CD4-positive, alpha-beta T cell treated with Interferon gamma for 1 hour (primary cell): ENCODE measurements at places on chromosomes 4 and X.

DNA sequence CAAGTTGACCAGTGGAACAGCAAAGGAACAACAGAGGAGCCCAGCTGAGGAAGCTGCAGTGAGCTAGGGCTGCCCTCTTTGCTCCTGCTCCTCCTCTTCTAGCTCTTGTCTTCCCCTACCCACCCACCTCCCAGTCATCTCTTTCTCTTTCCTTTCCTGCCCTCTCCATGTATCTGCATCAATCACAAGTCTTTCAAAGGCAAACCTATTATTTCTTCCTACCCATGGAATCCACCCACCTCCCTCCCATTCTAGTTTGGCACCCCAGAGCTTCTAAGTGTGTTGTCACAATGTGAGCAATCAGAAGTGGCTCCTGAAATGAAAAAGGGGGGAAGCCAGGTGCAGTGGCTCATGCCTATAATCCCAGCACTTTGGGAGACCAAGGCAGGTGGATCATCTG, 69.3 kb downstream of the TSC22D3 start:
- DNase-seq, result no peak

DNA sequence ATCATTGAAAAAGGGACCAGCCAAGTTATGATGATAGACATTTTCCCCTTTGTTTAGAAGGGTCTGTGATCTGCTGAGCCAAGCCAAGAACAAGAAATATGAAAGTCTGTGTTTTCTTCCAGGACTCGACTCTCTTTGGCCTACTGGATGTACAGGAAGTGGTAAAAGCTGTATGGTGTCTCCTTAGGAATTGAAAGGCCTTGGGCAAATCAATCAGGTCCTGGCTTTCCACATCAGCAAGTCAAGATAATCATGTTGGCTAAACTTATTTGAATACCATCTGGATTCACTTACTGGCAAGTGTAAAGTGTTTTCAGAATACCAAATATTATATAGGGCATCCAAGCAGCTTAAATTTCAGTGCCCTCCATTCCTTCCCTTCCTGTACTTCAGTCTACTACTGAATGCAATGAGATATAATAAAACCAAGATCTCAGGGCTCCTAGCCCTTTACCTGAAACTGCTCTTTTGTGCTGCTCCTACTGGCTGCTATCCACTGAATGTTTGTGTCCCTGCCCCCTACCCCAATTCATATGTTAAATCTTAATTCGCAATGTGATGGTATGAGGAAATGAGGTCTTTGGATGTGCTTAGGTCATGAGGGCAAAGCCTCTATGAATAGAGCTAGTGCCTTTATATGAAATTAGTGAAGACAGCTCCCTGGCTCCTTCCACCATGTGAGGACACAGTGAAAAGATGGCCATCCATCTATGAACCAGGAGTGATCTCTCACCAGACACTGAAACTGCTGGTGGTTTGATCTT, 578.0 kb downstream of the SPRY1 start:
- DNase-seq, result no peak

DNA sequence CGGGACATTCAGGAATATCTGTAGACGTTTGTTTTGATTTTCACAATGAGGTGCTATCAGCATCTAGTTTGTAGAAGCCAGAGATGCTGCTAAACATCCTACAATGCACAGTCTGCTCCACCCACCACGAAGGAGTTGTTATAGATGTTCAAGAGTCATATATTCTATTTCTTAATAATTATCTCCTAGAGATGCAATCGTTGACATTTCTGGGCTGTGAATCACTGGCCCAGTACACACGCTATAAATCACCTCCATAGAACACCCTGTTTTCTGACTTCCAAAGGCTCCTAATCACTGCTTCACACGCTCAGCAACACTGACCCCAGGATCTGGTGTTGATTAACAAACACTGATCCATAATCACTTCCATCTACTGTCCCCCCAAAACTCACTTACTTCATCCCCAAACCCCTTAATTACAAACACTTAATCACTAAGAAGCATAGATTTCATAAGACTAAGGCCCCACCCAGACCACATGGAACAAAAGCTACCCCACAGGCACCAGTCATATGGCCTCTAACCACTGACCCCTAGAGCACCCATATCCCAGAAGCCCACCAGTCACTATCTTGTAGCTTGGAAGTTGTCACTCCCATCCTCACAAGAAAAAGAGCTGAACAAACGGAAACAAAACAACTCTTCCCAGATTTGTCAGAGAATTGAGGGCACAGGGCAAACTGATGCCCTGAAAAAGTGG, 31.7 kb upstream of the ZNF41 start:
- no peak for DNase-seq

- DNase-seq, result no peak
Measured at GRCh38 chrX:100643956-100644860, at the start of gene SRPX2. TSS of gene SRPX2 (plus strand) at chrX:100644199. CDS start at chrX:100646323, 2,124 bp downstream.

DNA sequence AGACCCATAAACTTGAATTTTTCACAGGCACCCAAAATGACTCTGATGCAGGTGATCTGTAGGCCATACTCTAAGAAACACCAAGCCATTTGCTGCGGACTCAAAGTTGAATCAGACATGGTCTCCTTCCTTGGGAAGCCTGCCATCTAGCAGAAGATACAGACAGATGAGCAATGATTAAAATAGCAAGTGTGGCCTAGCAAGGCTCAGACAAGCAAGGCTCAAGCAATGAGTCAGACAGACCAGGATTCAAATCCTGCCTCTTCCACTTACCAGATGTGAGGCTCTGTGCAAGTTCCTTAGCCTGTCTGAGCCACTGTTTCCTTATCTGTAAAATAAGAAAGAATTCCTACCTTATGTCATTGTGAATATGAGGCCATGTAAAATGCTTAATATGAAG, 2.3 kb downstream of the CCDC149 start:
- no peak for DNase-seq

DNA sequence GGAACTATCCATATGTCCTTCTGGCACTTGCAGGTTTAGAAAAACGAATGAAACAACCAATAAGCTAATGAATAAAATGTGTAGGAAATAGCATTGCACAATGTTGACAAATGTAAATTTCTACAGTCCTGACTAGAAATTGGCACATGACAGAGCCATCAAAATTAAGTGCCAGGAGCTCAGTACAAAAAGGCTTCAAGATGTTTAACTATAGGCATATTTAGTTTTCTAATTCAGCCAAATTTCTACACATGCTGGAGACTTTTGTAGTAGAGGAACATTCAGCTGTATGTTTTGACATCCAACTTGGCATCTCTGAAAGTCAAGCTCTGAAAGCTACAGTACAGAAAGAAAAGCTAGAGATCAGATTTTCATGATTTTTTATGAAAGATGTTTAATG, 1999.4 kb upstream of the AGA start:
- no peak for DNase-seq

GRCh38 chr4:76738086-76738931, 159.6 kb downstream of the SOWAHB start:
- no peak for DNase-seq

DNA sequence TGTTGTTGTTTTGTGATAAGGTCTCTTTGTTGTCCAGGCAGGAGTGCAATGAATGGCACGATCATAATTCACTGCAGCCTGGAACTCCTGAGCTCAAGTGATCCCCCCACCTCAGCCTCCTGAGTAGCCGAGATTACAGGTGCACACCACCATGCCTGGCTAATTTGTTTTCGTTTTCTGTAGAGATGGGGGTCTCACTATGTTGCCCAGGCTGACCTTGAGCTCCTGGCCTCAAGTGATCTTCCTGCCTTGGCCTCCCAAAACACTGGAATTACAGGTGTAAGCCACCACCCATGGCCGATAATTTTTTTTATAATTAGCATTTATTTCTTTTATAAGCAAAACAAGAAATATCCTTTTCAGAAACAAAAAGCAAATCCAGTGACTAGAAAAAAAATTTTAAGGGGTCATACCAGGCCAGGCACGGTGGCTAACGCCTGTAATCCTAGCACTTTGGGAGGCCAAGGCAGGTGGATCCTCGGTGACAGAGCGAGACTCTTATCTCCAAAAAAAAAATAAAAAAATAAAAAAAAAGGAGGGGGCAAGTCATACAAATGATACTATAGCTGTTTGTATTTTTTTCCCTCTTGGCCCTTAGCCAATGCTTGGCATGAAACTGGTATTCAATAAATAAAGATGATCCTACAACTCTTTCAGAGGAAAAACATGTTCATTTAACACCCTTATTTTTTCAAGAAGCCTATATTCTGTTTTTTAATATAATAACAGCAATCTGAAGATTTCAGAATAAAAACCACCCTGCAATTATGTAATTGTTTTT, 3.4 kb downstream of the PLAC8 start:
- no peak for DNase-seq

DNA sequence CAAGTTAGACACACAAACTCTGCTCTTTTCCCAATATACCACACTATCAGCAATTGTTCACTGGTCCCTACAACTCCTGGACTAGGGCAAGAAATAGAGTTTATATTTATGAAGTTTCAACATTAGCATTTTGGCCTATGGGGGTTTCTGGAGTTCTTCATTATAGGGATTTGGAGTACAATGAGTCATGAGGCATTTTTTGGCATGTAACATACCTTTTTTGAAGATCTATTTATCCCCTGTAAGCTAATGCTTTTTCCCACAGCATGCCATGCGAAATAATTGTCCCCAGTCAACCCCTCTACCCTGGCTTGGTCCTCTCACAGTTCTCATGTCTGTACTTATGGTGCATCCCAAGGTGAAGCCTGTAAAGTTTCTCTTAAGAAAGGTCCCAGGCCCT, 36.7 kb upstream of the EDA2R start:
- no peak for DNase-seq

- DNase-seq, result no peak
Measured at GRCh38 chr4:187077744-187078401, 354.2 kb upstream of the FAT1 start.

DNA sequence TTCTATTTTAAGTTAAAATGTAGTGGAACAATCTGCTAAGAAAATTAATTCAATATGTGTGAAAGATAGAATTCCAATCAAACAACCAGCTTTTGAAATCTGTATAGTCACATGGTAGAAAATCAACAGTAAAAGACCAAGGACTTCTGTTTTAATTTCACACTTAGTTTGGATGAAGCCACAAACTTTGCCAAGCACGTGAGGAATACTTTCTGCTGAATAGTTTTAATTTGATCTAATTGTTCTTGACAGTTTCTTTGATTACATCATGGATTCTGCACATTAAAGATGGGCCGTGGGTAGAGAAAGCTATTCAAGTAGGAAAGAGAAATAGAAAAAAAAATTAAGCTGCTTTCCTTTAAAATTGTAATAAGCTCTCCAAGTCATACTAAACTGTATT, 137.9 kb upstream of the FAM241A start:
- no peak for DNase-seq

- no peak for DNase-seq
Measured at GRCh38 chr4:138558886-138559285, 316.7 kb upstream of the SLC7A11 start.

DNA sequence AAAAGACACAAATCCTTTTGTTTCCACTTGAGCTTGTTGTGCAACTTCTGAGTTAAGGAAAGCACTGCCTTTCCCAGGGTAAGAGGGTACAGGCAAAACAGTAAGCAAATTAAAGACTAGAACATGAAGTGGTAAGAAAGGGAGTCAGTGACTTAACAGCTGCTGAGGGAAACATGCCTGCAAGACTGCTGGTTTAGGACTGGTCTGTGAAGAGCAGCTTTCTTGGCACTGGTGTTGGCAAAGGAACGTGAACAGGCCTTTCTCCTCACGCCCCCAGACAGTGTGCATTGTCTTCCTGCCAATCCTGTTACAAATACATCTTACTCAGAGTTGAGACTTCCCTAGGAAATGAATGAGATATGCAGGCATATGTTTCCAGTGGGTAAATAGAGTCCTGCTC, 2.6 kb downstream of the LHFPL1 start:
- DNase-seq, result no peak

GRCh38 chr4:16597845-16598596, 300.4 kb downstream of the LDB2 start:
- no peak for DNase-seq

GRCh38 chr4:100555611-100556337, 38.0 kb upstream of the EMCN start:
- no peak for DNase-seq

GRCh38 chr4:145935253-145936141, 3.1 kb downstream of the ZNF827 start:
- DNase-seq, result peak; percentile 2

DNA sequence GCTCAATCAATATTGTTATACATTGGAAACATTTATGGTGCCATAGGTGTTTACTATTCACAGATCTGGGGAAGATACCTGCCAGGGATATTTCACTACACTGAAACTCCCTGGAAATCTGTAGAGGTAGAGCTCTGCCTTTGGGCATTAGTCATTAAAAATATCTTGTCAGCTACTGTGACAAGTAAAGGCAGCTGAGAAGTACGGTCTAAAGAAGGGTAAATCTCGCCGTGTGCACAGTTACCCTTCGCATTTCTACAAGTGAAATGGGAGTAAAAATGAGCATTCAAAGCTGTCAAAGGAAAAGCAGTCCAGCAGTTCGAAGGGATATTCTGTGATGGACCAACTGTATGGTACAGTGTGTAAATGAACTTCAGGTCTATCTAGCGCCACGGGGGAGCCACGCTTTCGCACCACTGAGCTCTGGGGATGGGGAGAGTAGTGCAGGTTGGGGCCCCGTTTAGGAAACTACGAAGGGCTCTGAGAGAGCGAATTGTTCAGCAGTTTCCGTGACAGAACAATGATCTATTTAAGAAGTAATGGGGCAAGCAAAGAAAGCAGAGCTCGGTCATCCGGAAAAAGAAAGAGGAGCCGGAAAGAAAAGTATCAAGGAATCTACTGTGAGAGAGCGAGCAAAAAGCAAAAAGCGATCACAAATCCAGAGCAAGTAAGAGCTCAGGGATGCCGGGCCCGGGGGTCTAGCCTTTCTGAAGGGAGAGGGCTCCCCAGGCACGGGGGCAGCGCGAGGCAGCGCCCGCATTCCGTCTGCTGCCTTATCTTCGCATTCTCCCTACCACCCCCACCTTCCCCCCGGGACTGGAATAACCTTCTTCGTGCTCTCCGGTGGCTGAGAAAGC, 646 bp downstream of the TIGD4 start:
- DNase-seq, result no peak

GRCh38 chr4:119873132-119873531, 193.5 kb downstream of the MAD2L1 start:
- DNase-seq, result no peak

DNA sequence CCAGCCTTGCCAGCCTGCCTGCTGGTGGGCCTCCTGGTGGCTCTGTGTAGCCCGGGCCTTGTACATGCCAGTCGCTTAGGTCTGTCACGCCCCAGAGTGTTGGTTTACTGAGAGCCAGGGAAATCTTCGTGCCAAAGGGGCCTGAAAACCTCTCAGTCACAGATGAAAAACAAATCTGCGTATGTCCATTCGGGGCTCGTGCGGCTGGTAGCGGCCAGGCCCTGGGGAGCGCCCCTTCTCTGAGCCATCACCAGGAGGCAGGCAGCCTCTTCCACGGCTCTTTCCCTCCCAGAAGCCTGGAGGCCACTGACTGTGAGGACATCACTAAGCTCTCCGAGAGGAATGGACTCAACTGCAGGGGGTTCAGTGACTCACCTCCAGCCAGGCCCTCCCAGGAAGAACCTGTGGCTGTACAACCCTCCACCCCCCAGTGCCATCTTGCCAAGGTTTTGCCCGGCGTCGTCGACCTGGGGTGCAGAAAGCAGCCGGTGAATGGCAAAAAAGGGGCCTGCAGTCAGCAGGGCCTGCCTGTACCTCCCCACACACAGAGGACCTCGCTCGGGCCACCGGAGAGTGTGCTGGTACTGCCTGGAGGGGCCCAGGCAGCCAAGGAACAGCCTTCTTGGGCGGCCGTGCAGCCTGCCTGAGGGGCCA, 162.2 kb downstream of the BCOR start:
- no peak for DNase-seq
